ENCODE measurements at places on chromosomes 16 and 17.
A peak's percentile ranks its signal among the peaks of the same experiment; 100 is the strongest.

DNA sequence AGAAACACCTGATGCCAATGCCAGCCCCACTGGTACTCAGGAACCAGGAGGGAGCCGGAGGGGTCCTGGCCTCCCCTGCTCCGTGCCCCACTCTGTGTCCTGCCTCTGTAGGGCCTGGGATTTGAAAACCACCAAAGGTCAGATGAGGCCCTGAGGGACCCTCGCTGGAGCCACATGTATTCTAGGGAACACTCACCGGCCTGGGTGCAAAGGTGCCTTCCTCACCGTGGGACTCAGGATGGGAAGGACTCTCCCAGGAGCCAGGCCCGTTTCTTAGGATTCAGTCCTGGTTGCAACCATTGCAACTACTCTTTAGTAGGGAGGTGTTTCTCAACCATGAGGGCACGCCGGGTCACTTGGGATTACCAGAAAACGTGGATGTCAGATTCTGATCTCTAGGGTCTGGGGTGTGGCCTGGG, 74.6 kb downstream of the N4BP1 start:
- DNase-seq = no peak

DNA sequence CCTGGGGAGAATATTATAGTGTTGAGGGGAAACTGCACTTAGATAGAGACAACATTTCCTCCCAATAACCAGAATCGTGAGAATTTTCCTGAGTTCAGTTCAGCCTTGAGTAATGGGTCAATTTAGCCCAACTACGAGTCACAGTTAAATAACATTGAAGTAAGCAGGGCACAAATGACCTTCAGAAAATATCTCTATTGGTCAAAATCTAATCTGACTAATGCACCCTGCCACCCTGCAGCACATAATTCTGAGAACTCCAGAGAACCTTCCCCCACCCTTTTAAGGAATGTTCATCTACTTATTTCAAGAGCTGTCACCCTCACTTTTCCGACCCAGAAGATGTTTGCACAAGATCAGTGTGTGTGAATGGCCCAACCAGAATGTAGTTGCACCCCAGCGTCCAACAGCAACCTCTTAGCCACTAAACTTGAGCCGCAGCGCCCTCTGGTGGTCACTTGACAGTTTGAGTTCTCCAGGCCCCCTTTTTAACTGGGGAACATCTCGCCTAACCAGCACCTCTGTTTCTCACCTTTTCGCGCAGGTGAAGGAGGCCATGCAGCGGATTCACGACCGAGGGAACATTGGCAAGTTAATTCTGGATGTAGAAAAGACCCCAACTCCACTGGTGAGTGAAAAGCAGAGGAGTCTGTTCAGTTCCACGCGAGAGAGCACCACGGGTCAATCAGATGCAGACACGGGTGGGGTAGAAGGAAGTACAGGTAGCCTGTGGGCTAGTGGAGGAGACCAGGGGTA, 50.9 kb upstream of the CLEC3A start:
- DNase-seq = peak; percentile 15

- DNase-seq = no peak
Observed at GRCh38 chr16:50457979-50458491, 89.2 kb upstream of the BRD7 start.

DNA sequence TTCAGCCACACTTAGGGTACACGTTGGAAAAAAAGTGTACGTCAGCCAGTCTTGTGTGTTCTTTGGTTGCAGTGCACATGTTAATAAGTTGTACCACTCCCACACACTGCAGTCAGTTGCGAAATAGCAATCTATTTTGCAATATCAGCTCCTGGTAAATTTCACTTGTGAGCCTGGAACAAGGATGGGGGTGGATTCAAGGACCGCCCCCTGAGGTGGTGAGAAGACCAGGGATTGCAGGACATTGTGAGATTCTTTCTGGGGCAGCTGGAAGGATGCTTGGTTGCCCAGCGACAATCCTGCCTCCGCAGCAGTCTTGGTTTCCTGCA, 78.6 kb upstream of the ZFHX3 start:
- no peak for DNase-seq

DNA sequence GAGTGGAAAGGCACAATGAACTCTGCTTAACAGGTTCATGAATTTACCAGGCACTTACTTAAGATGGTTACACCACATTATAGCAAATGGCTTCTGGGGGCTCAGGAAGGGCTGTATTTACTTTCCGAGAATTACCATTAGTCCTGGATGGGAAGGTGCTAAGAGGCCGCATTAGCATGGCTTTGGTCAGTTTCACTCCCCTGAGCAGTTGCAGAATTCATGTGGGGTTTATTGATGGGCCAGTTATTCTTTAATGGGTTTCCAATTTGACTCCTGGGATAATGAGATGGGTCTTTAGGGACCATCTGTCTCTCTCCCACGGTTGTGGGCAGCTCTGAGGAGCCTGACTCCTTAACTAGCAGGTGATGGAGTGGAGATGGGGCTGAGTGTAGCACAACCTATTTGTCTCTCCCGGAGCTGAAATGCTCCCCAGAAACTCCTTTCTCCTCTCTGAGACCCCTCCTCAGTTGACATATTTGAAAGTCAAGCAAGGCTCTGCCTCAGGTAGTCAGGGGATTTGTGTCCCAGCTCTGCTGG, 652.5 kb downstream of the HS3ST4 start:
- no peak for DNase-seq

DNA sequence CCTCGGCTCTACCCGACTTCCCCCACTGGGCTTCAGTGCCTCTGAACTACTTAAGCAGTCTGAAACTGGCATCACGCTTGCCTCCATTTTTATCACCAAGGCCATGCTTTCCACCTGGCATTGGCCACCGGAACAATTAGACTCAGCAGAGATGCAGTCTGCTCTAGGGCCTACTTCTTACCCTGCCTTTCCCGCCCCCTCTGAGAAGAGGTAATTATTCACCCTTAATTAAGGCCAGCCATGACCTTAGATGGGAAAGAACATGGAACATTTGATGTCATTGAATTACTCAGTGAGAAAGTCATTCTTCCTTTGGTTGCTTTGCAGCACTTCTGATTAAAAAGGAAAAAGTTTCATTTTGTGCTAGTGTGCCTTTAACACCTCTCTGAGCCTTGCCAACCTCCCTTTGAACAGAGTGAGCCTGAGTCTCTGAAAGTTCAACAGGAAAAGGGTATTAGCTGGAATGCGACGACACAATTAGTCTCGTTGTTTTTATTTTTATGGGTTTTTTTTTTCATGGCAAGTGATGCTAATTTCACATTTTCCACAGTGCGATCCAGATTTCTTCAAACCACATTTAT, 60.9 kb upstream of the TNRC6A start:
- no peak for DNase-seq

DNA sequence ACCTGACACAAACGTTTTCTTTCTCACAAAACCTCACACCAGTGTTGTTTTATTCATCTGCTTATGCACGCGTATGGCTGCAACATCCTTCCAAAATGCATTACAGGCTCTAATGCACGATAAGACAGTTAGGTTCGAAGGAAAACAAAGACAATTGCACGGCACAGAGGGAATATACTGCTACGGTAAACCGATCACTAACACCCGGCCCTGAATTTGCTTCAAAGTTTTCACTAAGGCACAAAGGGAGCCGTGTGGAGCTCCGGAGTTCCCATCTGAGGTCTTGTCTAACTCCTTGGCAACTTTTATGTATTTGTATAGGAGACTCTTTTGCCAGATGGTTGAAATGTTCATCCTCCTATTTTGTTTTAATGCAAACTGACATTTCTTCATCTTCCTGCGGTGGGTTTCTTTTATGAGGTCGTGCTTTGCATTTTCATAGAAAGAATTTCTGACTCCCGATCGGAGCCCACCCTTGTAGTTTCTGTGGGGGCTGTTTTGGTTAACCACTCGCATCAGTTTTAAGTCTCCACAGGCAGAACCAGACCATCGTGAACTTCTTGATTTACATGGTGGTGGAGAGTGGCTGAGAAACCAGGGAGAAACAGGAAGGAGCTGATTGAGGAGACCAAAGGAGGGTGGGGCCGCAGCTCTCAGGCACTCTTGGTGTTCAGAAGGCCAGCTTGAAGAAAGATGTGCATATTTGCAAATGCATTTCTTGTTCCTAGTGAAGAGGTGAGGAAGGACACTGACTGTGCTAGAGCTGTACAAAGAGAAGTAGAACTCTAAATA, 516.8 kb downstream of the MAF start:
- DNase-seq = no peak

DNA sequence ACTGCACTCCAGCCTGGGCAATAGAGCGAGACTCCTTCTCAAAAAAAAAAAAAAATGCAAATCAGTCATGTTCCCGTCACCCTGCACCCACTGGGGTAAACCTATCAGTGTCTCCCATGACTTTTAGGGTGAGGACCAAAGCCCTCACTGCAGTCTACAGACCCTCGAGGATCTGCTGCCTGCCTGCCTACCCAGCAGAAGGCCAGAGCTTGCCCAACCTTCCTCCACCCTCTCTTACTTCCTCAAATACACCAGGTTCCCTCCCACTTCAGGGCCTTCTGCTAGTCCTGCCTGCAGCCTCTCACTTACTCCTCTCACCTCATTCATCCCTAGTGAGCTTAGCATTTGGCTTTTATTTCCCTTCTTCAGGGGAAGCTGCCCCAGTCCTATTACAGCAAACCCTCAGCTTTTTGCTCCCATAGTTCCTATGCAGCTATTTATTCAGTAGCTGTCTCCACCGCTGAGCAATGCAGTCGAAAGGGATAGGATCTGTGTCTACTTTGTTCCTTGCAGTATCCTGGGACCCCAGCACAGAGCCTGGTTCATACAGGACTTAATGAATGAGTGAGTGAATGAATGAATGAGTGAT, 17.8 kb upstream of the TOB1 start:
- no peak for DNase-seq

GRCh38 chr17:38728290-38728831, 1.8 kb upstream of the CISD3 start:
- no peak for DNase-seq

GRCh38 chr16:61929776-61930175, 106.5 kb downstream of the CDH8 start:
- no peak for DNase-seq

DNA sequence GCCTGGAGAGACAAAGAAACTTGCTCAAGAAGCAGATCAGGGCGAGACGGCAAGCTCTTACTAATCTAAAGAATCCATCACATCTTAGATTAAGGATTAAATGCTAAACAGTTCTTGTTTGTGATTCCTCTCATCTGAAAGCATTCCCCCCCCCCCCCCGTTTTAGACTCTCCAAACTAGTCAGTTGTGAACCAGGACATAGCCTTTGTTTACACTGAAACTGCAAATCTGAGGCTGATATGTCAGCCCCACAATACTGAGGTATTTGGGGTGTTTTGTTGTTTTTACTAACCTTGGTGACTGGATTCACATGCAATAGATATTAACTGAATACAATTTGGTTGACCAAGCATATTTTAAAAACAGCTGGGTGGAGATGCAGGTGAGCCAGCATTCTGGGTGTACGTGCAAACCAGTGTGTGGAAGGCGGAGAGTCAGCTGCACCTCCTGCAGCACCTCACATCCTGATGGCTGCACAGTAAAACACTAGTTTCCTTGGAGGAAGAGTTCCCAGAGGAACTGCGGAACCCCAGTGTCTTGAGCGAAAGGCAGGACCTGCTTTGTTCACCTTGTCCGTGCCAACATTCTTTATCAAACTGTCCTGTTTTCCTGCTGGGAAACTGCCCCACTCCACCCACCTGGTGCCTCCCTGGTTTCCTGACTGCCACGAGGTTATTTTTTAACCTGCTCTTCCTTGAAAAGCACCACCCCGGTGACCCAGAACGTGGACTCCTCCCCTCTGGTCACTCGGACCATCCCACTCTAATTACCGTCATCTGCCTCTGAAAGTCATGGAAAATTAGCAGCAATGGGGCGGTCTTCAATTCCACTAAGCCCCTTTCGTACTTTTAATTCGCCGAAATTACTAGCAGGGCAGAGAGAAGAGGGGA, 1.2 kb upstream of the YPEL2 start:
- DNase-seq = no peak

DNA sequence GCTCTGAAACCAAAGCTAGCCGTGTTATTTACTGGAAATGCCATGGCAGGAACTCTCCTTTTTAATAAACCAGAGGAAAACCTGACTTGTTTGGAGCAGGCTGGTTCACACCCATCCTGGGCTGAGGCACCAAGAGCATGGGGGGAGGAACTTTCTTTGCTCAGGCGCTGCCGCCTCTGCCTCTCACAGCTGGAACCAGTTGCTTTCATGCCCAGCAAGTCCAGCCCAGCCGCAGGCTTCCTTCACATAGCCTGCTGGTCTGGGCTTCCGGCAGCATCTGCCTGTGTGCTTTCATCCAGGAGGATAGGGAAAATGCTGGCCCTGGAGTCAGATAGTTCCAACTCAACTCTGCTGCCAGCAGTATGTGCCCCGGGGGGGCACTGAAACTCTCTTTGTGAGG, 88.1 kb upstream of the ASIC2 start:
- DNase-seq = no peak

DNA sequence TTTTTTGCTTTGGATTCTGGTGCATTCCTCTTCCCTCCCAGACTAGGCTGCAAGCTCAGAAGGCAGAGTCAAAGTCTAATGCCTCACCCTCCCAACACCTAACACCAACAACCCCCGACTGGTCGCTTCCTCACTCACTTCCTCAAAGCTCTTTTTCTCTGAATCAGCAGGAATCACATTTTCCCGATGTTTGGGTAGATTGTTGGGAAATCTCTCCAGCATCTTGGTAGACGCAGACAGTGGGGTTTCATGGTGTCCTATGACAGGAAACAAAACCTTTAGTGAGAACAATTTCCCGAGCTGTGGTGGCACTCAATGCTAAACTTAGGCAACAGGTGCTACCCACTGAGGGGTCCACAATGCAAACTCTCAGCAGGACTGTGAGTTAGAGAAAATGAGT, 39.9 kb upstream of the ICAM2 start:
- DNase-seq = no peak

All from NCI-H2081 treated with DMSO at 0.1 percent for 48 hours (cell line).